ENCODE measurements at places on chromosomes 7 and 10. TPM values are rescaled to one million over a fixed set of nuclear protein-coding genes. Genes with fewer than 3 reads are reported as not detected.

PTPRN2 gene
- total RNA-seq: 12.1 TPM

CYREN gene
- 12.8 TPM for total RNA-seq

GFRA1 gene
- 3.7 TPM for total RNA-seq

SPDYE2 gene
- not detected for total RNA-seq

SORBS1 gene
- total RNA-seq: 4.2 TPM

GHRHR gene
- not detected for total RNA-seq

KLF14 gene
- not detected for total RNA-seq

GUSB gene
- total RNA-seq: 29.0 TPM

EPO gene
- not detected for total RNA-seq

JCAD gene
- total RNA-seq: 27.5 TPM

GSTO2 gene
- 0.30 TPM for total RNA-seq

NUDT1 gene
- total RNA-seq: 44.4 TPM

SFR1 gene
- 13.3 TPM for total RNA-seq

PRXL2A gene
- 155 TPM for total RNA-seq

NKX1-2 gene
- not detected for total RNA-seq

IQUB gene
- 0.69 TPM for total RNA-seq

CEP41 gene
- total RNA-seq: 16.1 TPM

TMEM139 gene
- total RNA-seq: not detected

BTRC gene
- 8.3 TPM for total RNA-seq

GARIN1A gene
- 0.07 TPM for total RNA-seq

PLXDC2 gene
- 1.1 TPM for total RNA-seq

PAPOLB gene
- total RNA-seq: not detected

DLX5 gene
- total RNA-seq: not detected

PROSER2 gene
- 26.4 TPM for total RNA-seq

ZNRF2 gene
- total RNA-seq: 5.4 TPM

PRKG1 gene
- 0.33 TPM for total RNA-seq

PHYHIPL gene
- total RNA-seq: not detected

EGFR gene
- total RNA-seq: 3.5 TPM

POP7 gene
- 50.1 TPM for total RNA-seq

POU6F2 gene
- not detected for total RNA-seq

GBX1 gene
- total RNA-seq: not detected

SEMA3E gene
- 0.27 TPM for total RNA-seq

NOS3 gene
- total RNA-seq: 25.3 TPM

KIAA1549 gene
- total RNA-seq: 3.8 TPM

AS3MT gene
- 1.1 TPM for total RNA-seq

PIK3AP1 gene
- not detected for total RNA-seq

EVX1 gene
- total RNA-seq: not detected

AKR1C2 gene
- 0.89 TPM for total RNA-seq

EBF3 gene
- total RNA-seq: 11.9 TPM

CFTR gene
- total RNA-seq: 1.7 TPM

CALML5 gene
- not detected for total RNA-seq

TCAF2 gene
- total RNA-seq: 16.5 TPM

GRM3 gene
- not detected for total RNA-seq

HOGA1 gene
- total RNA-seq: 0.07 TPM

UNC5B gene
- total RNA-seq: 3.3 TPM

TET1 gene
- total RNA-seq: 0.69 TPM

HGF gene
- 0.69 TPM for total RNA-seq

SPDYE6 gene
- total RNA-seq: 0.07 TPM

RASA4B gene
- total RNA-seq: 4.6 TPM

WBP1L gene
- 48.0 TPM for total RNA-seq

CALML3 gene
- total RNA-seq: not detected

CDC14C gene
- total RNA-seq: not detected

CPA1 gene
- total RNA-seq: not detected

HMX3 gene
- not detected for total RNA-seq

AKR1E2 gene
- 6.8 TPM for total RNA-seq

MINDY4 gene
- 5.6 TPM for total RNA-seq

NEURL1 gene
- 0.10 TPM for total RNA-seq

PRLHR gene
- not detected for total RNA-seq
